ENCODE measurements at places on chromosomes 12 and 14. TPM values are rescaled to one million over a fixed set of nuclear protein-coding genes. Genes with fewer than 3 reads are reported as not detected.

POTEG gene
- total RNA-seq, result not detected

CLMN gene
- 0.09 TPM for total RNA-seq

GZMH gene
- not detected for total RNA-seq

KRT6B gene
- not detected for total RNA-seq

C12orf42 gene
- total RNA-seq, result not detected

HOXC4 gene
- total RNA-seq, result 1.1 TPM

LYZ gene
- 31.9 TPM for total RNA-seq

ADCY6 gene
- total RNA-seq, result 1.0 TPM

SLC6A15 gene
- total RNA-seq, result not detected

ARF6 gene
- total RNA-seq, result 35.2 TPM

FAM186B gene
- 0.18 TPM for total RNA-seq

LRP1 gene
- total RNA-seq, result 0.64 TPM

BCL2L2 gene
- total RNA-seq, result 18.7 TPM

NR1H4 gene
- total RNA-seq, result not detected

STK38L gene
- total RNA-seq, result 9.3 TPM

SLC5A8 gene
- total RNA-seq, result not detected

FOXN4 gene
- total RNA-seq, result not detected

OTX2 gene
- total RNA-seq, result not detected

TMEM233 gene
- not detected for total RNA-seq

KRT83 gene
- not detected for total RNA-seq

GALNT8 gene
- total RNA-seq, result not detected

ARHGAP9 gene
- total RNA-seq, result 6.0 TPM

IRAK3 gene
- total RNA-seq, result not detected

RASSF9 gene
- not detected for total RNA-seq

B3GNT4 gene
- 1.6 TPM for total RNA-seq

SRGAP1 gene
- total RNA-seq, result 0.09 TPM

RPL41 gene
- total RNA-seq, result 3,403 TPM

PLXNC1 gene
- total RNA-seq, result 0.42 TPM

C12orf50 gene
- not detected for total RNA-seq

HOXC5 gene
- 0.31 TPM for total RNA-seq

INHBE gene
- 8.6 TPM for total RNA-seq

PLEKHA5 gene
- total RNA-seq, result 18.6 TPM

CCDC177 gene
- total RNA-seq, result not detected

ALX1 gene
- total RNA-seq, result not detected

HSPA2 gene
- total RNA-seq, result 0.16 TPM

TIGAR gene
- 1.0 TPM for total RNA-seq

AQP2 gene
- not detected for total RNA-seq

STAT2 gene
- total RNA-seq, result 46.9 TPM

BTBD6 gene
- not detected for total RNA-seq

CIROP gene
- not detected for total RNA-seq

IL31 gene
- not detected for total RNA-seq

STYK1 gene
- 0.31 TPM for total RNA-seq

SSPN gene
- total RNA-seq, result not detected

BAZ2A gene
- 72.1 TPM for total RNA-seq

ASPG gene
- total RNA-seq, result not detected

KRT2 gene
- not detected for total RNA-seq

TOMM20L gene
- not detected for total RNA-seq

KRT7 gene
- total RNA-seq, result 1.4 TPM

SCN8A gene
- 0.29 TPM for total RNA-seq

CSRP2 gene
- 1.6 TPM for total RNA-seq

SLC2A14 gene
- total RNA-seq, result 7.4 TPM

ABHD12B gene
- total RNA-seq, result not detected

HHIPL1 gene
- not detected for total RNA-seq

TOGARAM1 gene
- total RNA-seq, result 3.7 TPM

INTS13 gene
- 48.3 TPM for total RNA-seq

All from K562 (cell line).